ENCODE measurements at places on chromosomes 11 and 22.

DNA sequence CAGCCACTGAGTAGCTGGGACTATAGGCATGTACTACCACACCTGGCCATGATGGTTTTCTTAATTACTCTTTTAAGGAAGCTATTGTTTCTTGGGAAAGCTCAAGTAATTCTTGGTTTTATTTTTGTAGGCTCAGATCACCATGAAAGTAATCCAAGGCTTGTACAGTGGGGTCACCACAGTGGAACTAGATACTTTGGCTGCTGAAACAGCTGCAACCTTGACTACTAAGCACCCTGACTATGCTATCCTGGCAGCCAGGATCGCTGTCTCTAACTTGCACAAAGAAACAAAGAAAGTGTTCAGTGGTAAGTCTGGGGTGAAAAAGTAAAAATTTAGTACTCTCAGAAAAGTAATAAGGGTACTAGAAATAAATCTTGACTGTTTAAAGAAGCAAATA lies 11.3 kb downstream of the RRM1 start:
- DNase-seq: no peak

DNA sequence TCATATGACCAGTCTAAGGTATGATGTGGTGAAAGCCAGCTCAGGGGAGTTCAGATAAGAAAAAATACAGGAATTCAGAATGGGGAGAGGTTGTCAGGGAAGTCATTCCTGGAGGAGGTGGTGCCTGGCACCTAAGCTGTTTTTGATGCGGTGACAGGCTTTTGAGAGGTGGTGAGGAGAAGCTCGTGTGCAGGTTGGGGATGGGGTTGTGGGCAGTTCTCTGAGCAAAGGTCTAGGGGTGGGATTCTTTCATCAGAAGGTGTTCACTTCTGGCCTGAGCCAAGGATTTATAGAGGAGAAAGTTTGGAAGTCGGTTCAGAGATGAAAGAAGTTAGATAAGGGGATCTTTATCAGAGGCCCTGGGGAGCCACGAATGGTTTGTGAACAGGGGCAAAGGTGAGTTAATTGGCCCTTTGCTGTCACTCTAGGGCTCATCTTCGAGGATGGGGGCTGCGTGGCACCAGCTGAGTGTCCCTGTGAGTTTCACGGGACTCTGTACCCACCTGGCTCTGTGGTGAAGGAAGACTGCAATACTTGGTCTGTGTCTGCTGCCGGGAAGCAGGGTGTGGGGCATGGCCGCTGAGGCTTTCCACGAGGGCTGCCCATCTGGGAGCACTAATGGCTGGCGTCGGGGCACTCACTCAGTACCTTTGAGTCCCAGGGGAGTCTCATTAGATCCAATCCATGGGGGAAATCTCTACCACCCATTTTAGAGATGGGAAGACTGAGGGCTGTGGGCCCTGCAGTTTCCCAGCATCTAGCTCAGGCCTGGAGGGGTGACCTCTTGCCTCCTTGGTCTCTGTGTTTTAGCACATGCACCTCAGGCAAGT lies 13.4 kb downstream of the OTOG start:
- no peak for DNase-seq

- DNase-seq: peak; percentile 40
Measured at GRCh38 chr11:69636512-69637197, 4.3 kb upstream of the CCND1 start.

DNA sequence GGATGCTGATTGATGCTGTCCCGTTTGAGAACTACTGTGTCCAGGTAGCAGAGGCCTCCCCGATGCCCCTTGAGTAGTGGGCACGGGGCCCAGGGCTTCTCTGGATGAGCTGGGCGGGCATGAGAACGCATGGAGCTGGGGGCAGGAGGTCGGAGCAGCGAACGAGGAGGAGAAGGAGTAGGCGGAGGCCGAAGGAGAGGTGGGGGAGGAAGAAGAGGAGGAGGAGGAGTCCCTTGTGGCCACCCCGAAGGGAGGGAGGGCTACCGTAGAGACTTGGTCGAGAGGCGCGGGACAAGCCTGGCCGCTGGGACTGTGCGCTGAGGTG lies 62.9 kb downstream of the CRYBB2 start:
- DNase-seq: no peak

GRCh38 chr11:9201372-9202162 lies 63.6 kb downstream of the DENND5A start:
- no peak for DNase-seq

- DNase-seq: peak; percentile 7
Measured at GRCh38 chr22:19646383-19646782, 67.9 kb upstream of the SEPTIN5 start.

DNA sequence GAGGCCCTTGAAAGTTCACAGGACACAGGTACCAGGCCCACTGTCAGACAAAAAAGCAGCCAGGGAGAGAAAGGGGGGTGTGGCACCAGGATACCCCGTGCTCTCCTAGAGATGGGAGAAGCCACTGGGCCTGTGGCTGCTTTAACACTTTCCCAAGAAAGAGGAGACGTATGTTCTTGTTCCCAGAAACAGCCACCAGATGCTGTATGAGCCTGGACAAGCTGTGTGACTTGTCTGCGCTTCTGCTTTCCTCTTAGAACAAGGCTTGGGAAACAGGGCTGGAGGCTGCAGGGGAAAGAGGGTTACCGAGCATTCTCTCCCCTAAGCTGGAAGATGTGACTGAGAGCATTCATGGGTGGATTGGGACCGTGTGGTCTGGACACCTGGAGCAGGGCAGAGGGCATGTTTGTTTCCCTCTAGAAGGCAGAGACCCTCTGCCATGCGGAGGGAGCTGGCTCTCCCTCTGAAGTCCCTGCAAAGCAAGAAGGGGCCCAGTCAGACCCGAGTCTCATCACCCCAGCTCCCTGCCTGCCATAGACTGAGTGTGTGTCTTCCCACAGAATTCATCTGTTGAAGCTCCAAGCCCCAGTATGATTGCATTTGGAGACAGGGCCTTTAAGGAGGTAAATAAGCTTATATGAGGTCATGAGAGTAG lies 74.1 kb downstream of the TRIM29 start:
- no peak for DNase-seq

GRCh38 chr11:61616434-61616833 lies 35.6 kb upstream of the SYT7 start:
- no peak for DNase-seq

DNA sequence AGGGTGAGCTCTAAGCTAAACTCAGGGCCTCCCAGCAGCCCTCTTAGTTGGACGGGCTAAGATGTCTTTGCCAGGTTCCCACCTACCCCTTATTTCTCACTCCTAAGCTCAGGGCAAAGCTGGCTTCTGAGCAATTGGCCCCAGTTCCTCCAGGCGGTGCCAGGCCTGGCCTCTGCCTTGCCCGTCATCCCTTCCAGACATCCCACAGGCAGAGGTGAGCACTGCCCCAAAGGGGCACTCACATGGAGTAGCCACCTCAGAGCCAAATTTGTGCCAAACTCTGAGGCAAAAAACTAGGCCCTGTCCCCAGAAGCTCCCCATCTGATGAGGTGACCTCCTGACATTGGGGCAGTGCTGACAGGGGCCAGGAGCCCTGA lies 9.7 kb downstream of the RHOD start:
- DNase-seq: no peak

DNA sequence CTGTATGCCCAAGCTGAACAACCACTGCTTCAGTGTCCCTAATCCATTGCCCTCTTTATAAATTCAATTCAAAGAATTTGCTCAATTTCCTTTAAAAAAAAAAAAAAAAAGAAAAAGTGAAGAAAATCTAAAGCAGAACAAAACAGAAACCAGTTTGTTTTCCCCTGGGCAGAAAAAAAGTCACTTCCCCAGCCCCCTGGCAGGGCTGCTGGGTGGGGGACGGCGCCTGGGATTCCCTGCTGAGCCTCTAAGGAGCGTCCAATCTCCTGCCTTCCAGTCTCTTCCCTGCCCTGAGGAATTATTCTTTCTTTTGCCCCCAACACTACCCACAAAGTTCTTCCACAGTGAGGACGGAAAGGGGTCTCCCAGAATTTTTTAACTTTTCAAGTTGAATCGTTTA lies 23.9 kb downstream of the DKK3 start:
- DNase-seq: no peak

DNA sequence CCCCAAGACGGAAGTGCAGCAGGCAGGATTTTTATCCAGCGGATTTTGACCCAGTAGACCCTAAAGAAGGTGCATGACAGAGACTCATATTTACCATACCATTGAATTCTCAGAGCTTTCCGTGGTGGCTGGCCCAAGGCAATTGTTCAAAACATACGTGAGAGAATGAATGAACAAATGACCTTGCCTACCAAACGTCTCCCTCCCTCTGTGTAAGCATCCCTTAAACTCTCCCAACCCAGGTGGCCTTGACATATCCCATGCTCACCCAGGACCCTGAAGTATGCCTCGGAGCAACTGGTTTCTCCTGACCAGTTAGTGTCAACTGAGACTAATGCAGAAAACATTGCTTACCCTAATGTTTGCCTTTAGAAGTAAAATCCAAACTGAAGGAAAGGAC lies 154.9 kb downstream of the TEAD1 start:
- no peak for DNase-seq

- DNase-seq: no peak
Measured at GRCh38 chr22:42332089-42332488, 61.6 kb upstream of the TCF20 start.

GRCh38 chr22:46006379-46007002 lies 29.5 kb upstream of the WNT7B start:
- DNase-seq: peak; percentile 91

GRCh38 chr11:47460571-47461235 lies 11.8 kb upstream of the RAPSN start:
- DNase-seq: no peak

- no peak for DNase-seq
Measured at GRCh38 chr11:64364911-64365310, 5.9 kb downstream of the RPS6KA4 start.

- peak; percentile 80 for DNase-seq
Measured at GRCh38 chr11:86940122-86940777, 14.9 kb downstream of the FZD4 start.

DNA sequence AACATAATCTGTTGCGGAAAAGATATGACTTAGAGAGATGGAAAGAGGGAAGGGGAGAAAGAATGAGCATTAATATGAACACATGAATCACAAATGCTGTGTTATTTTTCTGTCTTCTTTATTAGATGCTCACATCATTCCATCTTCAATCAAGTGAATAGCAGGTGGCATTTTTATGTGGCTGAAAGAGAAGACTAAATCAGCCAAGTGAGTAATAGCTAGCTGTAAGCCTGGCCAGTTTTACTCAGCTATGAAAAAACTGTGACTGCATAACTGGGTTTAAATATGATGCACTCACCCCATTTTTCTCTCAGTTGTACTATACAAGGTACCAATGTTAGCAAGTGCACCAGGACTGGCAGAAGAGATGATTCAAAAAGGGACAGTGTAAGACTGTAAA lies 571.1 kb downstream of the JRKL start:
- no peak for DNase-seq

DNA sequence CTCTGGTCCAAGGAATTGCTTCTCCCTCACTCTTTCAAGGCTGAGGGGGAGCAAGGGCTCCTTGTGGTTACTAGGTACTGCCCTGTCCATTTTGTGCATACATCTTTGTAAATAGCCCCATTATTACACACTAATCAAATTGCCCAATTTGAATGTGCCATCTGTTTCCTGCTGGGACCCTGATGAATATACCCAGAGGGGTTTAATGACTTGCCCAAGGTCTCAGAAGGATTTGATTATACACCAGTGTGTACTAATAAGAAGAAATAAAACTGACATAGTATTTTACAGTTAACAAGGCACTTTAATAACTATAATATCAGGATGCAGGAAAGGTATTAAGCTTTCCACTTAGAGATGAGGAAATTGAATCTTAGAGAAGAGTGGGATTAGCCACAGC lies 64.6 kb upstream of the PTPRJ start:
- DNase-seq: no peak

DNA sequence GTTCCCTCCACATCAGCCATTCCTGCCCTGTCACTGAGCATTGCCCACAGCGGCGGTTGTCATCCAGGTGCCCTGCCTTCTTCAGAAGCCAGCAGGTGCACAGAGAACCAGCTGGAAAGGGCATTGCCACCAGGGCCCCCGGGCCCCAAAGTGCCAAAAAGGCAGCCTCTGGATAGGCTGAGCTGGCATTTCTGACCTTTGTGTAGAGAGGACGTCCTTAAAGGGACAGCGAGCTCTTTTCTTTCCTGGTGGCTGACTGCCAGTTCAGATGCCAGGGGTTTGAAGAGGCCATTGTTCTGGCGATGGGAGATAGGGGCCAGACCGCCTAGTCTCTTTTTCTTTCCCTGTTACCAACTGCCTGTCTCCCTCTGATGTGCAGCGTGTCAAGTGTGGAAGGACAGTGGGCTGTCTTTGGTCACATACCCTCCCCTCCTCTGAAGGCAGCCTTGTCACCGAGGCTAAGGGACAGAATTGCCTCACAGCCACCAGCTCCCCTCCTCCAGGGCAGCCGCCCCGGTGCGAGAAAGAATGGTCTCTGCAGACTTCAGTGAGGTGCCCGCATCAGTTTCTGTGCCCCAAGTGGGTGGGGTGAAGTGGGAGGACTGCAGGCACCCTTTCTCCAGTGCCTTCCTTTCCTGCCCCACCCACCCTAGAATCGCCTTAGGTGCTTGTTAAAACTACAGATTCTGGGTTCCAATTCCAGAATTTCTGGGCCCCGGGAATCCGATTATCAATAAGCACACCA lies 109.6 kb downstream of the SCN3B start:
- no peak for DNase-seq

- DNase-seq: no peak
Measured at GRCh38 chr22:16932577-16932976, 75.4 kb downstream of the GAB4 start.

GRCh38 chr22:31683181-31684105 lies 21.4 kb upstream of the PISD start:
- DNase-seq: no peak

- no peak for DNase-seq
Measured at GRCh38 chr11:94747146-94747545, 21.0 kb upstream of the AMOTL1 start.

GRCh38 chr22:40414838-40415505 lies 44.6 kb downstream of the SGSM3 start:
- no peak for DNase-seq

GRCh38 chr11:121645001-121645400 lies 192.2 kb upstream of the SORL1-AS1 start:
- no peak for DNase-seq

DNA sequence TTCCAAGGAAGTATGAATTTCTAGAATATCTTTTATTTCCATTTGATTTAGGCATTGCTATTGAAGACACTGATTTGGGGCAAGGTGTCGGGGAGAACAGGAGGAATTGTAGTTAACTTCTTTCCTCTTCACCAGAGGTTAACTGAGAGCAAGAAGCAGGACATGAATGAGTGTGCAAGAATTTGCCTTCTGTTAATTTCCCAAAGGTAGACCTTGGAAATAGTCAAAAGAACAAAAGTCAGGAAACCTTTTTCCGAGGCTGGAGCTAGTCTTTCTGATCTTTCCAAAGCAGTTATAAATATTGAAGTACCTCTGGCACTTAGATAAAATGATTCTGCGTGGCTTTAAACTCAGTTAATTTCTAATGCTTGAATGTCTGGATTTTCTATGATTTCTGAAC lies 66.9 kb downstream of the MTMR3 start:
- no peak for DNase-seq

- no peak for DNase-seq
Measured at GRCh38 chr11:67561971-67562619, 21.5 kb upstream of the GSTP1 start.

DNA sequence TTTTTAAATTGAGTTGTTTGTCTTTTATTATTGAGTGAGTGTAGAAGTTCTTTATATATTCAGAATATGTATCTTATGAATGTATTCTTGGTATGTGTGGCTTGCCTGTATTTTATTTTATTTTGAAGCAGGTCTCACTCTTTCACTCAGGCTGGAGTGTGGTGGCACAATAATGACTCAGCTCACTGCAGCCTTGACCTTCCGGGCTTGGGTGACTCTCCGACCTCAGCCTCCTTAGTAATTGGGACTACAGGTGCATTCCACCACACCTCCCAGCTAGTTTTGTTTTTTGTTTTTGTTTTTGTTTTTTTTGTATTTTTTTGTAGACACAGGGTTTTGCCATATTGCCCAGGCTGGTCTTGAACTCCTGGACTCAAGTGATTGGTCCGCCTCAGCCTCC lies 24.5 kb upstream of the MPPED2 start:
- DNase-seq: no peak

Measured in tibial artery (tissue), 4 donors.